ENCODE measurements at places on chromosomes 1 and 21. TPM values are rescaled to one million over a fixed set of nuclear protein-coding genes. Genes with fewer than 3 reads are reported as not detected.
A peak's percentile ranks its signal among the peaks of the same experiment; 100 is the strongest.

TBX19 gene
- polyA plus RNA-seq, result 1.2 TPM

DNA sequence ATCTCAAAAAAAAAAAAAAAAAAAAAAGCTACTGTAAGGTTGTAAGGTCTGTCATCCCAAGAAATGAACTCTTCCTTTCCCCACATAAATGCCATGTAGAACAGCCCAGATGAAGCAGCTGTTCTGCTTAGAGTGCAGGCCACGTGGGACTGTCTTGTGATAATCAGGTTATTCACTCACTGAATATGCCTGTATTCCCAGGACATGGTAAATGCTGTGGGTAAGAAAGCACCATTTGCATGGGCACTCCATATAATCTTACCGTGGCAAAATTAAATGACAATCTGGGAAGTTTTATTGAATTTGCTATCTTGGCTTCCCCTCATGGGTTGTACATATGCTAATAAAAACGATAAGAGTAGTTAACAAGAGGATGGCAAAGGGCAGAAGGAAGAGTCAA lies 13.8 kb downstream of the RGS5 start:
- no peak for DNase-seq

GRCh38 chr21:43597540-43598250 lies 61.6 kb downstream of the HSF2BP start:
- no peak for DNase-seq

DNA sequence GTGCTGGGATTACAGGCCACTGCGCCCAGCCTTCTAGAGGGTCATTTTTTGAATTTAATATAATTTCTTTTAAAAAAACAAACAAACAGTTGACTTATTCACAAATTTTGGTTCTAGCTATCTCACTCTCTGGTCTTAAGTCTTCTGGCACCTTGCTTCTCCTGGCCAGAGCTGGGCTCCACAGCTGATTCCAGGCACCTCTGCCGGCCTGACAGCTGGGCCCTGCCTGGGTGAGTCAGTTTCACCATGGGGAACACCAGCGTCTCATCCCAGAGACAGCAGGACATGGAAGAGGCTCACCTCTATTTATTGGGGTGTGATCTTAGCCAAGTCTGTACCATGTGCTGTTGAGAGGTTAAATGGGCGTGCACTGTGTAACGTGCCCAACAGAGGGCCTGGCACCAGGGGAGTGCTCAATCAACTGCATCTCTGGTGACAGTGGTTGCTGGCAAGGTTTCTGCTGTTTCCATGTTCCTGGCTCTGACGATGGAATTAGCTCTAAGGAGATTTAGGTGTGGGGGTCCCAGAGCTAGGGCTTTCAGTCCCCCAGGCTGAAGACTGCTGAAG lies 956 bp downstream of the CPLANE2 start:
- peak; percentile 42 for DNase-seq

GRCh38 chr1:75908717-75909152 lies 23.5 kb downstream of the ASB17 start:
- peak; percentile 9 for DNase-seq

OR14K1 gene
- polyA plus RNA-seq, result not detected

DNA sequence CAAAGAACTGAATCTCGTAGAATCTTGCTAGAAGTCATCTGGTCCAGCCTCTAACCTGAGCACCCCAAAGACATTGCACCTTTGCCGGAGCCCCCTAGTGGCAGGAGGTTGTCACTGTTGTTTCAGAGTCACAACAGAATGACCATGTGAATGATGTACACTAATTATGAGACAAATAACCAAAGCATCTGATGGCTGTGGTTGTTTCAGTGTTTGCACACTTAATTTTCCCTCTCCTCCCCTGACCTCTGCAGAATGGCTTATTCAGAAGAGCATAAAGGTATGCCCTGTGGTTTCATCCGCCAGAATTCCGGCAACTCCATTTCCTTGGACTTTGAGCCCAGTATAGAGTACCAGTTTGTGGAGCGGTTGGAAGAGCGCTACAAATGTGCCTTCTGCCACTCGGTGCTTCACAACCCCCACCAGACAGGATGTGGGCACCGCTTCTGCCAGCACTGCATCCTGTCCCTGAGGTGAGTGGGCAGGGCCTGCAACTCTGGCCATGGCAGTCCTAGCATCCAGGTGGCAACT lies 26.4 kb downstream of the TRAF5 start:
- DNase-seq, result no peak

OR2AK2 gene
- not detected for polyA plus RNA-seq

GRCh38 chr1:100912019-100912418 lies 16.1 kb downstream of the SLC30A7 start:
- no peak for DNase-seq

SLC9C2 gene
- not detected for polyA plus RNA-seq

ELF3 gene
- 0.51 TPM for polyA plus RNA-seq

- DNase-seq, result no peak
Measured at GRCh38 chr1:244236101-244236500, 185.0 kb downstream of the ZBTB18 start.

- DNase-seq, result no peak
Measured at GRCh38 chr1:189524501-189524900, 953.2 kb downstream of the BRINP3 start.

GRCh38 chr1:77639056-77639455 lies 43.4 kb downstream of the ZZZ3 start:
- DNase-seq, result peak; percentile 40

DNA sequence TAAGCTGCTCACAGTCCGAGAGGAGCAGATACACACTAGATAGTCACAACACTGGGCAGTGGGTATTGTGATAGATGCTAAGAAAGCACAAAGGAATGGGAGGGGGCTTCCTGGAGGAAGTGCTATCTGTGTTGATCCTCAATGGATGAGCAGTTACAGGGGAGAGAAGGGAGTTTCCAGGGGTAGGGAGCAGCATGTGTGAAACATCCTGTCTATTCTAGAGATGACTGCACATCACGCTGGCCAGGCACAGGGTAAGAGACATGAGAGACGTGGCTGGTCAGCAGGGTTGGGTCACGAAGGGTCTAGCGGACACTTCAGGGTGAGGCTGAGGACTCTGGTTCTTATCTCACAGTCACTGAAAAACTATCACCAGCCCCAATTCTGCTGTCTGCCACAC lies 235.2 kb downstream of the TRABD2B start:
- no peak for DNase-seq

DNA sequence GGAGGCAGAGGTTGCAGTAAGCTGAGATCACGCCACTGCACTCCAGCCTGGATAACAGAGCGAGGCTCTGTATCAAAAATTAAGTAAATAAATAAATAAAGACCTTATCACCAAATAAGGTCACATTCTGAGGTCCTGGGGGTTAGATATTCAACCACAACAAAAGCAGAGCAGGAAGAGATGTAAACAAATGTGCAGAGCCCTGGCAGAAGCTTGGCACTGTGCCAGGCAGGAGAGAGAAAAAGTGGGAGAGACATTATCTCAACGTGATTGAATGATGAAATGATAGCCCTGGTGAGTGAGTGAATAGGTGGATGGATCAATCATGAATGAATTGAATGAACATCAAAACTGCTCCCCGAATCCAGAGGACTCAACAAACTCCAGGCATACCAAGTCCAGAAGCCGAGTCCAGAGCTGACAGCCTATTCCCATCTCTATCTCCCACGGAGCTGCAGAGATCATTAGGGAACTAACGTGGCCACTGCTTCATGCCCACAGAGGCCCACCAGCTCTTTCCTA lies 150.7 kb downstream of the TOMM20 start:
- DNase-seq, result no peak

DNA sequence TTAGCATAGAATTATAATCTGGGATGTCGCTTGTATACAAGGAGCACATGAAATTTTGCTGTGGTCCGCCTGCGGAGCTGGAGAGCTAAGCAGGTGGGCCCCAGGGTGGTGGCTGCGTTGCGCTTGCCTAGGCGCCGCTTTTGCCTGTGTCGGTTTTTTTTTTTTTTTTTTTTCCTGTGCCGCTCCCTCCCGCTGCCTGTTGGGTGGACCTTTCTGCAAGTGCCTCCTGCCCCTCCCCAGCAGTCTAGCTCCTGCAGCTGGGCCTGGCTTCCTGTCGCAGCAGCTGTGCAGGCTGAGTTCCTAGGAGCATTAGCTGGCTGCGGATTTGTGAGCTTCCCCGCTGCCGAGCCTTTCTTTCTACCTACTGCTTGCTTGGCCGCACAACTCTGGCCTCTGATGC lies 20.6 kb downstream of the PYHIN1 start:
- DNase-seq, result no peak
